ENCODE measurements at places on chromosomes 4 and X. TPM values are rescaled to one million over a fixed set of nuclear protein-coding genes. Genes with fewer than 3 reads are reported as not detected.

Gene CLGN
- polyA plus RNA-seq, result 4.9 TPM

Gene FGF13
- polyA plus RNA-seq, result 12.5 TPM

Gene GYPA
- 26.4 TPM for polyA plus RNA-seq

Gene ANOS1
- 52.5 TPM for polyA plus RNA-seq

Gene UCHL1
- polyA plus RNA-seq, result 15.5 TPM

Gene ADH4
- 0.79 TPM for polyA plus RNA-seq

Gene MUC7
- not detected for polyA plus RNA-seq

Gene SLC6A8
- polyA plus RNA-seq, result 7.8 TPM

Gene QRFPR
- 1.7 TPM for polyA plus RNA-seq

Gene TCEAL5
- 2.4 TPM for polyA plus RNA-seq

DNA sequence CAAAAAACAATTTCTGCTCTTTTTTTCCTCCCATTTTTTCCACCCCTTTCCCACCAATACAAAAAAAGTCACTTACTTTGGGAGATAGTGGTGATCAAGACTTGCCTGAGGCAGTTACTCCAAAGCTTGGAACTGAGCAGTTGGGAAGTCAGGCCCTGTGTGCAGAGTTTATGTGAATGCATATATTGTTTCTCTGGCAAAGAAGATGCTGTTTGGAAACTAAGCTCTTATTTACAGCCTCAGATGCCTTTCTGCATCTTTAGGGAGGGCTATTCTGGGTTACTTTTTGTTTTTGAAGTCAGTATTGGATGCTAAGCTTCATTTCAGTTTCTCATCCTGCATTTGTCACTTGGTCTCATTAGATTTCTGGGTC is 136.3 kb downstream of the ZNF330 start:
- no peak for DNase-seq

GRCh38 chr4:179880756-179881155 is 2362.4 kb upstream of the TENM3 start:
- no peak for DNase-seq

DNA sequence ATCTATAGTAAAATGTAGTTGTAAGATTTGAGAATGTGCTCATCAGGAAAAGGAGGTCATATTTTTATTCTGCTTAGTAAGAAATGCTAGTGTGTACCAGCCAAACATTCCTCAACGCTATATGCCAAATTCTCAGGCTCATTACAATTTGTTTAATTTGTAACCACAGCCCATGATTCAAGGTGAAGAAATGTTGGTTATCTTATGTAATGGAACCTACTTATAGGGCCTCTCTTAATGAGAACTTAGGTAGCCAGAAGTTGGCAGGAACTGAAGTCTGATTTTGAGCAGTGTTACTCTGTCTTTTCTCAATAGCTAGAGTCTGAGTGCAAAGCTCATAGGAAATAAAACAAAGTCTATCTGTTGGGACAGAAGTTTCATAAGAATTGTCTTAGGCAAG is 595.0 kb downstream of the GLUD2 start:
- DNase-seq, result no peak

DNA sequence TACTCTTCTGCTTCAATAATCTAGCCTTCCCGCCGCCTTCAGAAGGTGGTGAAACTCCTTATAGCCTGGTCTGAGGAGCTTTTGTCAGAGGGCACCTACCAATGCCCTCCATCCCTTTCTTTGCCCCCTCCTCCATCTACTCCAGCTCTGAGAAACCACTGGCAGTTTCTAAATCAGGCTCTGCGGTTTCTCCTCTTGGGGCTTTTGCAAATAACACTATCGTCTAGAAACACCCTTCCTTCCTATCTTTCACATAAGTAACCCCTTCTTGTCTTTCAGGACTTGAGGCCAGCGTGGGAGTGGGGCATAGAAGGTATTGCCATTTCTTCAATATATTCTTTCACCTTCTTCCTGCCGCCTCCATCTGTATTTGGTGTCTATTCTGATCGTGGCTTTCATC is 1.2 kb upstream of the EFHC2 start:
- no peak for DNase-seq

DNA sequence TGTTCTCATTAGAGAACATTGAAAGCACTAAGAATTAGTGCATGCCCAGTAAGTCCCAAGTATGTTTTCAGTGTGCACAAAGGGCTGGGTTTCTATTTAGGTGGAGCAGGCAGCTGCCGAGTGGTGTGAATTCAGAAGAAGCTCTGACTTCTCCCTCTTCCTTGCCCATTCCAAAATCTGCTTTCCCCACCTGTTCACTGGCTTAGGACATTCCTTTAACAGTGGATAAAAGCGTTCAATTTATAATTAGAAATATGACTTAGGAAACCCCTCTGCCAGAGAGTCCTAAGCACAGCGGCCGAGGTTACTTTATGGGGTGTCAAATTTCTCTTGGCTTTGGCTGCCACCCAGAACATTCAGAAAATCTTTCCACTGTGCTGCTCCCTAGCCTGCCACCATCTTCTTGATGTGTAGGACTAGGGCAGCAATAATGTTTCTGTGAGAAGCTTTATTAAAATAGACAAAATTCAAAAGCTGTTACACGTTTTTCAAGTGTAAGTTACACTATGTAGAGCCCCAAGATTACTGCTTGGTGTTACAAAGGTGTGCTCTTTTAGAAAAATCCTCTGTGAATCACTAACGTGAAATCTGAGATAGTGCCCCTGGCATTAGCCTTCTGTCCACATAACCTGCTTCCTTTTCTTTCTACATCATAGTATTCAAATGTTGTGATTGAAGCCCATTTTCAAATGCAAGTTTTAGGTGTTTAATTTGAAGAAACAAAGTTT is 191.6 kb upstream of the ANKRD50 start:
- DNase-seq, result peak; percentile 72

- no peak for DNase-seq
Observed at GRCh38 chrX:8191022-8191421, 20.0 kb upstream of the VCX2 start.

GRCh38 chr4:108874806-108875205 is 112.0 kb upstream of the ETNPPL start:
- DNase-seq, result no peak

GRCh38 chrX:123990602-123991001 is 29.1 kb downstream of the STAG2 start:
- DNase-seq, result no peak

GRCh38 chrX:18956303-18957032 is 27.4 kb downstream of the PHKA2 start:
- DNase-seq, result no peak

DNA sequence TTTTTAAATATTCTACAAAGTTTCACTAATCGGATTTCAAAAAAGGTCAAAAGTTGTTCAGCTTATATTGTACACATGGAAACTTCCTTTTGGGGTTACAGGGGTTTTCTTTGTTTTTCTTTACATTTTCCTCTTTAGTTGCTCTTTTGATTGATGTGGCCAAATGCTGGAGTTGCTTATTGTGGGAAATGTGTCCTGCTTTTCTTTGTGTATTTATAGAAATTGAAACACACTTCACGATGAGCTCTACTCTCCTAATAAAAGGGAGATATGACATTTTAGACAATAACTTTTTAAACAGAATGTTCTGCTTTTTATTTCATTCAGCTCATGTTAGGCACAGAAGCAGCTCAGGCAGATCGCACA is 50.7 kb upstream of the SPRY1 start:
- no peak for DNase-seq

- no peak for DNase-seq
Observed at GRCh38 chrX:72687396-72687795, 26.7 kb downstream of the PHKA1 start.

DNA sequence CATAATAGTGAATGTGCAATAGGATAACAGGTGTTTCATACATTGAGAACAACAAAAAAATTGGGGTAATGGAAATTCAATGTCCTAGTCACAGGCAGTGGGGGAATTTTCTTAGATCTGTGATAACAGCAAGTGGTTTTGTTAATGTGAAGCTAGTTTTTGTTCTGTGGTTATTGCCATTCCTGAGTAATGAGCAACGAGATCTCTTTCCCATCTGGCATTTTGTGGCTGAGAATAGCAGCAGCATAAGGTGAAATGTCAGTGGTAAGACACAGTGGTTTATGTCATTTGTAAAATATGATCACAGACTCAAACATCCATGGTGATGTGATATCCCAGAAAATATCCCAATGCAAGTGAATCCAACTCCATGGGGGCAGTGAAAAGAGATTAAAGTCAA is 497.5 kb downstream of the KCNIP4 start:
- no peak for DNase-seq

GRCh38 chr4:183966371-183966770 is 61.3 kb downstream of the STOX2 start:
- DNase-seq, result no peak

DNA sequence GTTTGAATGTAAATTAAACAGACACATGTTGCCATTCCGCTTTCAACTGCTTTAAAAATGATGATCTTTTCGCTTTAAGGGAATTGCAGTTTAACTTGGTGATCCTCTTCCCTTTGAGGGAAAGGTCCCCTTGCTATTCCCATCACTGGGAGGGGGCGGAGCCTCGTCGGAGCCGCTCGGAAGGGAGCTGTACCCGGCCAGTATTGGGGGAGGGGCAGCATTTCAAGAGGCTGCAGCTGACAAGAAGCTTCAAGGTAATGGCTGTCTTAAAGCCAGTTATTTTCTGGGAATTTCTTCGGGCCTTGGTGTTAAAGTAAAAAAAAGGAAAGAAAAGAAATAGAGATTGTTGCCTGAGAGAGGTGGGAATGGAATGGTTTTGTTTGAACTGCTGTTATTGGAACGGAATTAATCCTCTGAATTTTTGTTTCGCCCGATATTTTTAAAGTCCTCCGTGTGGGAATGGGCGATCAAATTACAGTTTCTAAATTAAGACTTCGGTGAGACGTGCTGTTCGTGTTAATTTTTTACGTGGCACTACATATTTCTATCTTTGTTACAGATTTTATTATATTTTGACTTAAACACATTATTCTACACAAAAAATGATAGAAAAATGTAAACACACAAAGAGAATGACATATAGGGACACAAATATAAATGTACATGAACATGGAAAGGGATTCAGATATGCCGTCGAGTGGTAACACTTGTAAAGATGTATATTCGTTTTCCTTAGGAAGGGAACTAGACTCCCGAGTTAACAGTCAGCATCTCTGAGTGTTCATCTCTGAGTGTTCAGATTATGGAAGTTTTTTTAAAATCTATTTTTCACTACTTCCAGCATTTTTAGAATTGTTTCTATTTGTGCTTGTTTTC is 9.2 kb downstream of the PWWP3B start:
- peak; percentile 28 for DNase-seq

DNA sequence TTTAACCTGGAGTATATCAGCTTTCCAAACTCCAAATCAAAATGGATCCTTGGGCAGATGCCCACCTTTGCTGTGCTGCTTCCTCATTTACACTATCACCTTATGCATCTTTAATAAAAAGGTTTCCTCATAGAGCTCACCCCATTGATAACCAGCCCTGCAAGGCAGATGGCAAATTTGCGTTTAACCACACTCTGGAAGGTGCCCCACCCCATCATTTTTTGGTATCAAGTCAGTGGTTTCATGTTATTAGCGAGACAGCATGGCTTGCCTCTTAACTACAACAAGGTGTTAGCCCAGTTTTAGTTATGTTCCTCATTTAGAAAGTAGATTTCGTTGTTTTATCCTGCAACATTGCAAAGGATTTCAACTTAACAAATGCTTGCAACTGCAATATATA is 214.0 kb upstream of the WDFY3 start:
- DNase-seq, result no peak

GRCh38 chr4:1418494-1419285 is 12.4 kb upstream of the NKX1-1 start:
- no peak for DNase-seq

- no peak for DNase-seq
Observed at GRCh38 chrX:19902110-19902509, 14.7 kb upstream of the SH3KBP1 start.

- DNase-seq, result no peak
Observed at GRCh38 chr4:22202246-22202974, 253.8 kb upstream of the KCNIP4 start.
